ENCODE measurements at places on chromosomes 12 and 14. TPM values are rescaled to one million over a fixed set of nuclear protein-coding genes. Genes with fewer than 3 reads are reported as not detected.

DNA sequence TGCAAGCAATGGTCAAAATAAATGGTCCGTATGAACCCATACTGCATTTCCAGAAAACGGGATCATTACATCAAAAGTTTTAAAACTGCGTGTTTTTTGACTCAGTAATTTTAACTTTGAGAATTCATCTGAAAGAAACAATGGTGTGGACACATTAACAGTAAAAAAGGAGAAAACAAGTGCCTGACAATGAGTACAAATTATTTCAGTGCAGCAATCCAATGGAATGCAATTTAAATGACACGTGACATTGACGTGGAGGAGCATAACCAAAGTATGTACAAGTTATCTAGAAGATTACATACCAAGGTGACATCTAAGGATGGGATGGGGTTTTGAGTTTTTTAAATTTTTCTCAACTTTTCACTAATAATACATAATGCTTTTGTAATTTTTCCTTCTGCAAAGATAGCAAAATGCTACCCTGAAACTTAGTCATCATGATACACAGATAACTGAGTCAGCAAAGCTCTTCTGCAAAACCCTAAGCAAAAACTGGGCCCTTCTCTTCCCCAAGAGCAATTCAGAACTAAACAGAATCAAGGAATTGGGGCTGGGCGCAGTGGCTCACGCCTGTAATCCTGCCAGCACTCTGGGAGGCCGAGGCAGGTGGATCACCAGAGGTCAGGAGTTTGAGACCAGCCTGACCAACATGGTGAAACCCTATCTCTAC is 20.4 kb downstream of the HNRNPC start:
- DNase-seq, result no peak

- no peak for DNase-seq
Observed at GRCh38 chr12:127760996-127761395, 506.0 kb upstream of the TMEM132C start.

Gene MYF5
- total RNA-seq, result not detected

Gene PLBD1
- total RNA-seq, result 0.78 TPM

- DNase-seq, result no peak
Observed at GRCh38 chr12:132207083-132207775, 63.0 kb downstream of the NOC4L start.

GRCh38 chr14:79986251-79986650 is 225.1 kb downstream of the DIO2 start:
- no peak for DNase-seq

- DNase-seq, result no peak
Observed at GRCh38 chr14:61768240-61768639, 6.0 kb downstream of the SNAPC1 start.

- DNase-seq, result no peak
Observed at GRCh38 chr12:97276661-97277429, 185.8 kb upstream of the RMST start.

DNA sequence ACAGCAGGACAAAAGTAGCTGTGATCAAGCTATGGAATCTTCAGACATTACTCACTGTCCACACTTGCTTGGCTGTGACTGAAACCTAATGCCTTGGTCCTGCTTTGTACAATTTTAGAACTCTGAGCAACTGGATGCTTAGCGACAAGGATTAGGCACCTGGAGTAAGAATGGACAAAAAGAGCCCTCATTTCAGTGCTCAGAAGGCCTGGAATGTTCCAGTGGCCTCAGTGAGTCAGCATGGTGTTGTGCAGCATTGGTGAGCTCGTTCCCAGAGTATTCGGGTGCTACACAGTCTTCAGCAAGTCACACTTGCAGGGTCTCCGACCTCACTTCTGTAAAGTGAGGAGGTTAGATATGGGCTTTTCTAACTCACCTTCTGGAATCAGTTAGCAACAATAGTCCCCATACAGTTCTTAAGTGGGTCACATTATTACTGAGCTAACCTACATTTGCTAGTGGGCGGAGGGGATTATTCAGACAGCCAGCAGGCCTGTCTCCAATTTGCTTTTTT is 108.0 kb upstream of the MDM1 start:
- DNase-seq, result no peak

DNA sequence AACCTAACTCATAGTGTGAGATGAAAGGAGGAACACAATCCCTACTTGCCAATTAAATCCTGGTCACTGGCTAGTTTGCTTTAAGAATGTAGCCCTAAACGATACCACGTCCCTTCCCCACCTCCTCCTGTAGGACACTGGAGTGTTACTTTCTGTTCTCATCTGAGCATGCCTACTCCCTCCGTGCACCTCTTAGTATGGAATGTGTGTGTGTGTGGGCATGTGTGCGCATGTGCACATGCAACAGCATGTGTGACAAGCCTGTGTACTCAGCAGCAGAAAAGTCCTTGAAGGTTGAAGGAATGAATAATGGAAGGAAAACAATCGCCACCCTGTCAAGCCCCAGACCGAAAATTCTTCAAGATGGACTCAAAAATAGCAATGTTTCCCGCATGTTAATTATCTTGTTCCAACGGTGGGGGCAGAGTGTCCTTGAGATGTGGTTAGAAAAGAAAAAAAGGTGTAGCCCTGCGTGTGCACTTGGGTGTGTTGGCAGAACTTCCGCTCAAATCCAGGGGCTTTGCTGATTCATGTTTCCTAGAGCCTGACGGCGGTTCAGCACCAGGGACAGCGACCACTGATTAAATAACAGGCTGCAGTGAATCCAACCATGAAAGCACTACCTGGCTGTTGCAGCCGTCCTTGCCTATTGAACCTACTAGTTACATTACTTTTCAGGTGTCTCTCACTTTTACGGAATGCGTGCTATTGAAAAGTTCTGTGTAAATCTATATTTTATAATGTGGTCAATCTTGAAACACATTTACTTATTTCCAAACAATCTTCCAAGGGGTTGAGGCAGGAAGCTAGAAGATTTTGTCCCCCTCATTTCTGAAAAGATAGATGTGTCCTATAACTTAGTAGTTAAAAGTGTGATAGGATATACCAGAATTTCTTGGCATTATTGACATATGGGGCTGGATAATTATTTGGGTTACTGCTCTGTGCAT is 79.8 kb downstream of the SRRM4 start:
- peak; percentile 31 for DNase-seq

Gene PTPRO
- total RNA-seq, result 0.72 TPM

DNA sequence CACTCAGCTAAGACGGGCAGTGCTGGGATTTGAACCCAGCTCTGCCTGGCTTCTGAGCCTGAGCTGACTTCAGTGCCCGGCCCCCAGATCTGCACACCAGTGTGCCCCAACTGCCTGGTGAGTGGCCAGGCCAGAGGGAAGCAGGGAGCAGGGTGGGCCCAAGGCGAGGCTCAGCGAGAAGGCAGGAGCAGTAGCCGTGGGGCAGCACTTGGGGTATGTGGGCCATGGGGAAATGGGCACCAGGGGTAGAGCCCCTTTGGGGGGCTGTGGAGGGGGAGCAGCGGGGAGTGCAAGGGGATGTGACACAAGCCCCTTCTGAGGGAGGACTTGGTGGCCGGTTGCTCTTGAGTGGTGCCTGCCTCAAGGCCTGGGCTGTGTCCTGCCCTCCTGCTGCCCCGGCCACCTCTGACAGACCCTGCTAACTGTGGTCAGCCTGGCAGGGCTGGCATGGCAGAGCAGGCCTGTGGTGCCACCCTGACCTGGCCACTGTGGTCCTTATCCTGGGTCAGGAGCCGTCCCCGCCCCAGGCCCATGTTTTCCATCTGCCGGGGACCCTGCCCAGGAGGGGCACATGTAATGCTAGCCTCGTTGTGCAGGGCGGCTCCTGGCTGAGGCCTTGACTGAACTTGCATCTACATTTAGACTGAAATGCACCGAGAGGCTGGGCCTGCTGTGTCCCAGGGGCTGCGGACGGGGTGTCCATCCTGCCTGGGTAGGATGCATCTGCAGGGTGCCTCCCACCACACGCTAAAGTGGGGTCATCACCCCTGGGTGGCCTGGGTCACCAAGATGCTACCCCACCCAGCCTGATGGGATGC is 90.5 kb downstream of the KIF26A start:
- DNase-seq, result no peak

DNA sequence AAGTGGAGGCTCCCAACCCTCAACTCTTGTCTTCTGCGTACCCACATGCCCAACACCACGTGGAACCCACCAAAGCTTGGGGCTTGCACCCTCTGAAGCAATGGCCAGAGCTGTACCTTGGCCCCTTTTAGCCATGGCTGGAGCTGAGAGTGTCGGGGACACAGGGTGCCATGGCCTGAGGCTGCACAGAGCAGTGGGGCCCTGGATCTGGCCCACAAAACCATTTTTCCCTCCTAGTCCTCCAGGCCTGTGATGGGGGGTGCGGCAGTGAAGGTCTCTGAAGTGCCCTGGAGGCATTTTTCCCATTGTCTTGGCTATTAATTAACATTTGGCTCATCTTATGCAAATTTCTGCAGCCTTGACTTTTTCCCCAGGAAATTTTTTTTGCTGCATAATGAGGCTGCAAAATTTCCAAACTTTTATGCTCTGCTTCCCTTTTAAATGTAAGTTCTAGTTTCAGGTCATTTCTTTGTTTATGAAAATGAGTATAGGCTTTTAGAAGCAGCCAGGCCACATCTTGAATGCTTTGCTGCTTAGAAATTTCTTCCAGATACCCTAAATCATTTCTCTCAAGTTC is 18.7 kb upstream of the ASPG start:
- DNase-seq, result no peak

DNA sequence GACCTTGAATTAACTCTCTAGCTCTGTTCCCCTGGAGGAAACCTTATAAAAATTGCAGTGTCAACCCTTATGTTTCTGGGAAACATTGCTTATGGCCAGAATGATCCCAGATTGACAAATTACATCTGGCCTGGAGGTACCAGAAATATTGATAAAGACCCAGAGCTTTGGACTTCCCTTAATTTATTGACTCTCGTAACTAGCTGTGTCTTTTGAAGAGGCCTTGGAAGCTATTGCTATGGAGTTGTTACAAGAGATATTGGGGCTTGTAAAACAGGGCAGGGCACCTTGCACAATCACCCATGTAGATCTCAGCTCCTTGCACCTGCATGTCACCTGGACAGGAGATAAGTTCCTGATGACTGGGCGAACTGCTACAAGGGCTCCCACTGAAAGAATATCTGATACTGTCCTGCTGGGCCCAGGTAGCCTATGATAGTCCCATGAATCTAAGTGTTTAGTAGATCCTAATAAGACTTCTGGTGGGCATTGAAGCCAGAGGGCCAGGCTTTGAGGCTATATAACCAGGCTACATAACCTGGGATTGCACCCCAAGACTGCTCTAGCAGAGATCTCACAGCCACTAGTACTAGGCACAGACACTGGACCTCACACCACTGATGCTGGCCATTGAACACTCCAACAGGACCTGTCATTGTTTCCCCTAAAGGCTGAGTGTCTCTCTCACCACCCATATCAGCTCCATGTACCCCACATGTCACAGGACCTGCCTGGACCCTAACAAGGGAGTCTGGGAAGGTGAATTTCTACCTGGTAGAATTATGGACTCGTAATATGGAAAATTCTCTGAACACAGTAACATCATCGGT is 135.7 kb upstream of the PWP1 start:
- DNase-seq, result no peak

GRCh38 chr12:47887529-47887928 is 17.3 kb downstream of the VDR start:
- DNase-seq, result no peak

DNA sequence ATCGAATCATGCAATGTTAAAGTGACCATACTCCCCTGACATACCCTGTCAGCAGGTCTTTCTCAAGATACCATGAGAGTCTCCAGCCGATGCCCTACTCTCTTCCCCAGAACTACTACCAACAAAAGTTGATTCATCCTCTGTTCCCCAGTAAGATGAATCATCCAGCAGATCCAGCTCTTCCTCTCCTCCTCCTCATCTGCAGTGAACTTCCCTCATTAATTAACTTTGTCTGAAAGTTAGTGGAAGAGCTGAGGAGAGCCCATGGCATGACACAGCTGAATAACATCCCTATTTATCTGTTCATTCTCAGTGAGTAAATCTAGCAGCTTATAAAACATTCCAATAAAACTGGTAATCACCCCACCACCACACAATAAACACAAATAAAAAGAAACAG is 213.4 kb downstream of the EGLN3 start:
- peak; percentile 78 for DNase-seq

Gene VSX2
- total RNA-seq, result not detected

DNA sequence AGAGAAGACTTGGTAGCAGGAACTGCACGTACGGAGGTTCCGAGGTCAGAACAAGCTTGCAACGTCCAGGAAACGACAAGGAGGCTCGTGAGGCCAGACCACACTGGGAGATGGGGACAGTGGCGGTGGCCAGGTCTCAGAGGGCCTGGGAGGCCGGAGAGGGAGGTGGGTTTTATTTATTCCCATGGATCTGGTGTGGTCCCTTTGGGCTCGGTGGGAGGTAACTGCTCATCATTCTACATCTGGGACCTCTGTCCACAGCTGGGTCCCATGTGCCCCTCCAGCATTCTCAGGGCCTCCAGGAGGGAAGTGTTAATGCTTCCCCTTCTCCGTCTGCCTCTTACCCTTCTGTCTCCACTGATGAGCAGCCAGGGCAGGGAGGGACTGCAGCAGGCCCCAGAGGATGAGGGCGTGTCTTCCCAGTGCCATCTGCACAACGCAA is 35.7 kb upstream of the NCOR2 start:
- DNase-seq, result no peak

DNA sequence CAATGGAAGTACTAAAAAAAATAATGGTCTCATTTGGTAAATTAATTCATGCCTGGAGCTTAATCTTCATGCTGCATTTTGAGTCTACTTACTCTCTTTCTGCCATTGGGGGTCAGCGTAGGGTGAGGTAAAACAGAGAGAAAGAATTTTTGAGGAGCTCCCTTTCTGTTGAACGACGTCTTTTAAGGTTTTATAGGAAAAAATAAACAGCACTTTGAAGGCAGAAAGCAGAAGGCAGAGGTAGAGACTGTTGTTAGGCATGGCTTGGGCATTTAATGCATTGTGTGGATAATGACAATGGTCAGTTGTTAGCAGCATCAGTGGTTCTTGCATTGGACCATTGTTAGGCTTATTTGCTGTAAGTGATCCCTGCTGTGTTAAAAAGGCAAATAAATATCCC is 557.2 kb upstream of the STXBP6 start:
- no peak for DNase-seq

Gene ADAM21
- total RNA-seq, result 1.6 TPM

- DNase-seq, result no peak
Observed at GRCh38 chr14:100850841-100851585, 25.1 kb downstream of the MEG3 start.

Gene PKP2
- total RNA-seq, result not detected

GRCh38 chr12:120161852-120162251 is 32.7 kb downstream of the GCN1 start:
- no peak for DNase-seq

Gene IL23A
- total RNA-seq, result 0.36 TPM

Gene INSM2
- not detected for total RNA-seq

GRCh38 chr12:32651956-32652210 is 27.2 kb upstream of the DNM1L start:
- no peak for DNase-seq

- peak; percentile 3 for DNase-seq
Observed at GRCh38 chr12:29238822-29239291, 89.8 kb downstream of the FAR2 start.

- DNase-seq, result no peak
Observed at GRCh38 chr12:7502612-7503011, 965 bp downstream of the CD163 start.

Gene P2RX7
- total RNA-seq, result 5.0 TPM

Measured in RPMI7951 (cell line).